ENCODE measurements at places on chromosomes 7 and 10. TPM values are rescaled to one million over a fixed set of nuclear protein-coding genes. Genes with fewer than 3 reads are reported as not detected.

HABP2 gene
- total RNA-seq = not detected

CLDN4 gene
- not detected for total RNA-seq

PNLIPRP2 gene
- total RNA-seq = not detected

CTAGE8 gene
- total RNA-seq = under 0.01 TPM

OR13A1 gene
- under 0.01 TPM for total RNA-seq

TET1 gene
- 7.3 TPM for total RNA-seq

SPDYE5 gene
- not detected for total RNA-seq

ASZ1 gene
- not detected for total RNA-seq

RNF148 gene
- total RNA-seq = 1.5 TPM

CDK14 gene
- total RNA-seq = 16.2 TPM

HECW1 gene
- 3.7 TPM for total RNA-seq

UNCX gene
- total RNA-seq = not detected

HTR7 gene
- 13.5 TPM for total RNA-seq

LRRC4 gene
- total RNA-seq = under 0.01 TPM

CFAP70 gene
- total RNA-seq = 0.44 TPM

IMPDH1 gene
- total RNA-seq = 55.6 TPM

LLCFC1 gene
- total RNA-seq = not detected
